ENCODE measurements at places on chromosomes 3 and 15. TPM values are rescaled to one million over a fixed set of nuclear protein-coding genes. Genes with fewer than 3 reads are reported as not detected.

Gene TEX264
- total RNA-seq, result 66.8 TPM

Gene CCR3
- not detected for total RNA-seq

Gene GANC
- total RNA-seq, result 23.1 TPM

Gene GHRL
- total RNA-seq, result not detected

Gene RRP9
- 12.5 TPM for total RNA-seq

Gene BNC1
- total RNA-seq, result 18.2 TPM

Gene SLC41A3
- 62.9 TPM for total RNA-seq

Gene RETNLB
- not detected for total RNA-seq

Gene WDR76
- total RNA-seq, result 3.4 TPM

GRCh38 chr3:18786650-18787323, 361.5 kb upstream of the KCNH8 start:
- no peak for DNase-seq

DNA sequence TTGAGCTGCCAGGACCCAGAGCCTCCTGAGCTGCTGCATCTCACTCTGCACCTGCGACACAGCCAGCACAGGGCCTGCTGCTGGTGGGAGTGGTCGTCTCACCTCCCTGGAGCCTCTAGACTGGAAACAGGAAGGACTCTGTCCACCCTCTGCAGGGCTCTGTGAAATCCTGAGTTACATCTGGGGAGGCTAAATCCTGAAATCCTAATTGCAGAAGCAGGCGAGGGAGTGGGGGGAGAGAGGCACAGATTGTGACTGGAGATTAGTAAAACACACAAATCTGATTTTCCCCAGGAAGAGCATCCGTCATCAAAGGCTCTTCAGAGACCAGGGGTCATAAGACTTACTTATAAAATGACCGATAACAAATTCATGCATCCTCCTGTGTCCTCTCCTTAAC, 31.6 kb upstream of the GABRG3 start:
- DNase-seq, result no peak

DNA sequence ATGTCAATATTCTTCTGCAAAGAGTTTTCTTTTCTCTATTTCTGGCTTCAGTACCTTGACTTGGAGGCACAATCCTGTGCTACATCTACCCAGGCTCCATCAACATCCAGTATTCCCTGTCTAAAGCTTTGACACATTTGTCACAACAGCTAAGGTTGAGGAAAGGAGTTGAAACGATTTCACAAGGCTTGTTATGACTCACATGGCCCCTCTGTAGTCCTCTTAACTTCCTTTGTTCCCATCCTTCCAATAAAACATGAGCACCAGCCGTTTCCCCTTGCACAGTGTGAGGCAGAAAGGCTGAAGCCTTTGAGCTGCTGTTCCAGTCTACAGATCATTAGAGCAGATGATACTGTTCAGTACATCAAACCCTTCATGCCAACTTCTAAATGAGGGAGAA, 163.0 kb upstream of the TMCO5A start:
- no peak for DNase-seq

GRCh38 chr3:122594025-122594424, 16.6 kb downstream of the PARP15 start:
- DNase-seq, result no peak

- DNase-seq, result no peak
Measured at GRCh38 chr3:27500035-27500434, 15.9 kb upstream of the SLC4A7 start.

DNA sequence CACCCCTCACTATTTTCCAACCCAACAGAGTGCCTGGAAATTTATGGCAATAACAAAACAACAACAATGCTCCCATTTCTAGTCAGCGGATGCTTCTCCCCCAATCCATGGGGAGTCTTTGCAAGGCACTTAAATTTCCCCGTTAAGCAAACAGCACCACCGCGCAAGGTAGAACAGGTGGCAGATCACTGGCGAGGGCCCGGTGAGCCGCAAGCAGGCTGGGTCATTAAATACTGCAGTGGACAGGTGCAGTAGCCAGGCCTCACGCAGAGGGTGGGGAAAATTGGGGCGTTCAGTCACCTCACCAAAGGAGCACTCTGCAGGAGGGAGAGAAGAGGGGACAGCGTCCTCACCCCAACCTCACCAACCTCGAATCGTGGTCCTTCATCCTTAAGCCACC, 147.5 kb downstream of the NTRK3 start:
- DNase-seq, result no peak

DNA sequence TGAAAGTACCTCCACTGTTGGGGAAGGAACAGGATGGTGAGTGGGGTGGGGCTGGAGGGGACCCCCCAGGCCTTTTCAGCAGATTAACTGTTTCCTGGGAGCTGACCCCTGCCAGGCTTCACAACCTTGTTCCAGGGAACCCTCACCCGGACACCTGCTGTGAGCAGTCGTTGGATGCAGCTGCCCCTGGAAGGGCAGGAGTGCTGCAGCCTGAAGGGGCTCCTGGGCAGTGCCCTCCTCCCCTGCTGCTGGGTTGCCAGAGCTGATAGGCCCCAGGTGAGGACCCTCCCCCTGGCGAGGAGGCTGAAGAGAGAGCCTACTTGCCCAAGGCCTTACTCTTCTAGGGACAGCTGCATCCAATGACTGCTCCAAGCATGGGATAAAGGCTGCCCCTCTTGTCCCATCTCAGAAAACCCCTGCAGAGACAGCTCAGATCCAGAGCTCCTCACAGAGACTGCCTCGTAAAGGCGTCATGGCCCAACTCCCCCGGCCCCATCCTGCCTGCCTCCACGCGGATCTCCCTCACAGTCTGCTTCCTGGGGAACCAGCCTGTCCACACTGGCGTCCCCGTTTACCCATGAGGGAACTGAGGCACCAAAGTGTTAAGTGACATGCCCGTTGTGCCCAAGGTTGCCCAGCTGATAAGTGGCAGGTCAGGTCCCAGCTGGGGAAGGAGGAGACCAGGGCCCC, 193.4 kb upstream of the LINGO1 start:
- DNase-seq, result no peak

DNA sequence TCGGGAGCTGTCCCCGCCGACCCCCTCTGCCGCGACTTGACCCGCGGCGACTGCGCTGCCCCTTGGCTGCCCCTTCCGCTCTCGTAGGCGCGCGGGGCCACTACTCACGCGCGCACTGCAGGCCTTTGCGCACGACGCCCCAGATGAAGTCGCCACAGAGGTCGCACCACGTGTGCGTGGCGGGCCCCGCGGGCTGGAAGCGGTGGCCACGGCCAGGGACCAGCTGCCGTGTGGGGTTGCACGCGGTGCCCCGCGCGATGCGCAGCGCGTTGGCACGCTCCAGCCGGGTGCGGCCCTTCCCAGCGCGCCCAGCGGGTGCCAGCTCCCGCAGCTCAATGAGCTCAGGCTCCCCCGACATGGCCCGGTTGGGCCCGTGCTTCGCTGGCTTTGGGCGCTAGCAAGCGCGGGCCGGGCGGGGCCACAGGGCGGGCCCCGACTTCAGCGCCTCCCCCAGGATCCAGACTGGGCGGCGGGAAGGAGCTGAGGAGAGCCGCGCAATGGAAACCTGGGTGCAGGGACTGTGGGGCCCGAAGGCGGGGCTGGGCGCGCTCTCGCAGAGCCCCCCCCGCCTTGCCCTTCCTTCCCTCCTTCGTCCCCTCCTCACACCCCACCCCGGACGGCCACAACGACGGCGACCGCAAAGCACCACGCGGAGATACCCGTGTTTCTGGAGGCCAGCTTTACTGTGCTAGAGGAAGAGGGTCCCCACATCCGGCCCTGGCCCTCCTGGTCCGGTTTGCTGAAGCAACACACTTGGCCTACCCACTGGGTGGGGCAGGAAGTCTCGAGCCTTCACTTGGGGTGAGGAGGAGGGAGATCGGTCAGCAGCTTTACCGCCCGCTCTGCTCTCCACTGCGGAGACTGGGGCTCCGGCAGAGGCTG, at the start of gene RASSF1:
Gene RASSF1 (minus strand): TSS at position 389 of the 882 bp plus-strand sequence. CDS start 31 bp downstream, at position 358.
- DNase-seq, result no peak

GRCh38 chr3:69755795-69756194, 16.5 kb downstream of the MITF start:
- DNase-seq, result no peak

DNA sequence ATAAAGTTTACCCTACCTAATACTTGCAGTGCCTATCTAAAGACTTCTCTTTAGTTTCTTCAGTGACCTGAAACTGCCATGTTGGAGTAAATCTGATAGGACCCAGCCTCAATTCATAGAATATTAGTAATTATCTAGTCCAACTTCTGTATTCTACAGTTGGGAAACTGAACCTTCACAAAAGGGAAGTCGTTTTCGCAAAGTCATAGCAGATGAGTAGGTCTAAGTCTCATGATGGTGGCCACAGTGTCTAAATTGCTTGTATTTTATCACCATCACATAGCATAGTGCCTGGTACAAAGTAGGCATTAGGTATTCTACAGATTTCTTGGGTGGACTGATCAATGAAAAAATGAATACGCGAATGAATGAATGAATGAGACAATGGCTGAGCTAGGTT, 8.4 kb downstream of the GMNC start:
- DNase-seq, result no peak

DNA sequence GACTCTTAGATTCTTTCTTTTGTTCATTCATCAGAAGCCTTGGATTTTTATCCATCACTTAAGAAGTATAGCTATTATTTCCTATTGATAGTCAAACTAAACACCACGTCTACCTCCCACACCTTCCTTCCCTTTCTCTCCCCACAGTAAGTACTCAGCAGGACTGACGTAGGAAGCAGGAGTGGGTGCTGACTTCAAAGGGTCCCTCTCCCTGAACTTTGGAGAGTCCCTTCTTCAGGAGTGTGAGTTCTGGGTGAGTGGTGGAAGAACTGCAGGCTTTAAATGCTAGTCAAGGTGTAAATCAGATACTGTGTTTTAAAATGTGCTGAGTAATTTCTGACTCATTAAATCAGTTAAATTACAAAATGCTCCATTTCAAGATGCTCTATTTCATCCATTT, 126.5 kb upstream of the BFSP2 start:
- DNase-seq, result no peak

GRCh38 chr3:147493666-147494065, 84.5 kb downstream of the ZIC1 start:
- no peak for DNase-seq

GRCh38 chr3:160746976-160747375, 9.1 kb upstream of the PPM1L start:
- DNase-seq, result no peak

GRCh38 chr3:102537123-102537522, 102.3 kb downstream of the ZPLD1 start:
- no peak for DNase-seq
